ENCODE measurements at places on chromosomes 1 and 21. TPM values are rescaled to one million over a fixed set of nuclear protein-coding genes. Genes with fewer than 3 reads are reported as not detected.

DNA sequence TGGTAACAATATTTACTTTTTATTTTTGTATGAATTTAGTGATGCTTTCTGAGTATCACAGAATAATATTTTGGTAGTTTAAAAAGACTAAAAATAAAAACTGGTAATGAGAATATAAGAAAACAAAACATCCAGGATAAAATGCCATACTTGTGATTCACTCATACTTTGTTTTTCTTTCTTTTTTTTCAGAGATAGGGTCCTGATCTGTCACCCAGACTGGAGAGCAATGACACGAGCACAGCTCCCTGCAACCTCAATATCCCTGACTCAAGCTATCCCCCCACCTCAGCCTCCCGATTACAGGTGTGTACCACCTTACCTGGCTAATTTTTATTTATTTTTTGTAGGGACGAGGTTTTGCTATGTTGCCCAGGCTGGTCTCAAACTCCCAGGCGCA is 64.2 kb upstream of the ADAM30 start:
- H3K4me1 ChIP-seq = no peaks in the 10 kb centered on the region
- H3K36me3 ChIP-seq = no peaks in the 10 kb centered on the region
- H3K4me3 ChIP-seq = no peak overlapping the region
- no peaks in the 10 kb centered on the region for H3K27me3 ChIP-seq

GRCh38 chr1:118988186-118989005 is at the start of gene TBX15:
TSS of gene TBX15 (minus strand) at chr1:118988343. CDS start at chr1:118987795, 548 bp downstream.
- no peak within 1 kb of the TSS for H3K27ac ChIP-seq
- no peaks in the 10 kb centered on the region for H3K36me3 ChIP-seq
- no peaks in the 10 kb centered on the region for H3K27me3 ChIP-seq
- no peak within 1 kb of the TSS for H3K4me3 ChIP-seq

DNA sequence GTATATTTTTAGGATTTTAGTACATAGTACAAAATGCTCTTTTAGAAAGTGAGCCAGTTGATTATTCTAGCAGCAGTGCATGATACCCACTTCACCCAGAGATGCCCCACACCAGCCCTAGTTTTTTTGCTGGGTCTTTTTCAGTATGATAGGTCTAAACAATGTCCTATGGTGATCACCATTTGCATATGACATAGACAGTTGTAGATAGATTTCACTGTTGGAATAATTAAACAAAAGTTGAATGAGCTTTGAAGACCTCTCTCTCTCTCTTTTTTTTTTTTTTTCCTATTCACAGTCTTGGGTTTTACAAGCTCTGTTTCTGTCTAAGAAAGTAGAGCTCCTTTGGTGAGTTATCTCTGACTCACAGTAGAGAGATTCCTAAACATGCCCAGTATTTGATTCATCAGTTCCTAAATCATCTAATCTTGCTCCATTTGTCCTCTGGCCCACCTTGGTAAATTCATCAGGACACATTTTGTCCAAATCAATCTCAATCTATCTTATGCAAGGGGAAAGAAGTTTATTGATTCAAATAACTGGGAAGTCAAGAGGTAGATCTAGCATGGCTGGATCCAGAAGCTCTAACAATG is 44.7 kb upstream of the VAV3 start:
- no peak overlapping the region for H3K27ac ChIP-seq
- DNase-seq = no peak
- peaks cover 13% of the 10 kb centered on the region for H3K4me1 ChIP-seq
- H3K36me3 ChIP-seq = no peaks in the 10 kb centered on the region
- no peak overlapping the region for H3K4me3 ChIP-seq

DNA sequence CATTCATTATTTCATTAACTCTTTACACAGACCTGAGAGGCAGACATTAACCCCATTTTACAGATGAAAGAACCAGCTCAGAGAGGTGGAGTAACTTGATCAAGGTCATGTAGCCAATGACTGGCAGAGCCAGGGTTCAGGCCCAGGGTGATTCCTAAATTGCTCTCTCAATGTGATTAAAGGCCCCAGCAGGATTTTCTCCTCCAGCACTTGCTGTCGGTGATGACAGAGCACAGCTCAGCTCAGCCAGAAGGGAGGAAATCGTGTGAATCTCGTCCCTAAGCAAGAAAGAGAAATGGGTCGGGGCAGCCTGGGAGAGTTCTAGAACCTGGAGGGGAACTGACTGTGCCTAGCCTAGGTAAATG is 19.5 kb upstream of the RNF19B start:
- no peak overlapping the region for H3K4me3 ChIP-seq
- no peaks in the 10 kb centered on the region for H3K36me3 ChIP-seq
- peak overlapping the region; percentile 48 for H3K27ac ChIP-seq
- DNase-seq = no peak
- peaks cover 40% of the 10 kb centered on the region for H3K4me1 ChIP-seq

- H3K27ac ChIP-seq = no peak overlapping the region
- H3K4me1 ChIP-seq = no peaks in the 10 kb centered on the region
These were observed 9.6 kb upstream of the RIMKLA start for GRCh38 chr1:42370876-42371549.

- H3K36me3 ChIP-seq = no peaks in the 10 kb centered on the region
- no peak for DNase-seq
These were observed 2.9 kb upstream of the CCN1 start for GRCh38 chr1:85577419-85578320.

DNA sequence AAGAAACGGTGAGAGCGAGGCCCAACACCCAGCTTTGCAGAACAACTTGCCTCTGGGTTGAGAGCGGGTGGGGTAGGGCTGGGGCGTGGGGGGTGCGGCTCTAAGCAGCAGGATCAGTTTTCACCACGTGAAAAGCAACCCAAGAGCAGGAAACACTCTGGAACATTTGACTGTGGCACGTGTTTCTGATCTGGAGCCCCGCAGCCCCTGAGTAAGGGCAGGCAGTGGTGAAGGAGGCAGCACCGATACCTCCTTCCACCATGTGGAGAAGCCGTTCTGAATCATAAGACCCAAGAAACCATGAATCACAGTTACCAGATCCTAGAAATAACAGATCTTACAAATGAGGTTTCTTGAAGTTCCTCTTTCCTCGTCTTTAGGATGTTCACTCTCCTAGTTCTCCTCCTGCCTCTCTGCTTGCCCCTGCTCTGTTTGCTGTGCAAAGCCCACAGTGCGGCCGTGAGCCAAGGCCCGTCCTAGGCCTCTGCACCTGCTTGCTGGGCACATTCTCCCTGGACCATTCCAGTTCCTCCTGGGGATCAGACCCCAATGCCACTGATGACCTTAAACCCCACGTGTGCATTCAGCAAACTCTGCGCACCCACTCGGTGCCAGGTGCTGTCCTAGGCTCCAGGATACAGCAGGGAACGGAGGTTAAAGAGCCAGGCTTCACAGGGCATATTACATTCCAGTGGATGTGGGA is 31.9 kb downstream of the SLC1A7 start:
- H3K27ac ChIP-seq = no peak overlapping the region
- no peak overlapping the region for H3K4me3 ChIP-seq
- H3K36me3 ChIP-seq = no peaks in the 10 kb centered on the region

DNA sequence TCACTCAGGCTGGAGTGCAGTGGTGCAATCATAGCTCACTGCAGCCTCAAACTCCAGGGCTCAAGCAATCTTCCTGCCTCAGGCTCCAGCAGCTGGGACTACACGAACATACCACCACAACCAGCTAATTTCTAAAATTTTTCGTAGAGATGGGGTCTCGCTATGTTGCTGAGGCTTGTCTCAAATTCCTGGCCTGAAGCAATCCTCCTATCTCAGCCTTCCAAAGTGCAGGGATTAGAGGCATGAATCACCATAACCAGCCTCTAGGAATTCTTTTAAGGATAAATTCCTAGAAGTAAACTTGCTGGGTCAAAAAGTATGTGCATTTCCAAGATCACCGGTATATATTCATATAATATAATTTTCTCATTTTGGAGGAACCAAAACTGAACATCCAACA is 17.6 kb upstream of the HUNK start:
- no peaks in the 10 kb centered on the region for H3K27me3 ChIP-seq
- no peaks in the 10 kb centered on the region for H3K4me1 ChIP-seq
- no peaks in the 10 kb centered on the region for H3K36me3 ChIP-seq

GRCh38 chr1:27967884-27968466 is 8.2 kb downstream of the XKR8 start:
- no peaks in the 10 kb centered on the region for H3K27me3 ChIP-seq
- no peaks in the 10 kb centered on the region for H3K36me3 ChIP-seq
- H3K4me1 ChIP-seq = no peaks in the 10 kb centered on the region

DNA sequence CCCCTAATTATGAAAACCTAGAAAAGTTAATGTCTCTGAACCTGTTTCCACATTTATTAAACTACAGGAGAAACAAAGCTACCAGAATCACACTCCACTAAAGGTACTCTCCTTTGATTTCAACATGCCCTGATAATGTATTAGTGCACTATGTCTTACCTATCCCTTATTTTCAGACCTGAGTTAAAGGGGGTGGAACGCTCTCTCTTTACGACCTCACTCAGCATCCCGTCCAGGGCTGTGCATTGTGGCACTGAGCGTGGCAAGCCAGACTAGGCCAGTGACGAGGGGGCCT is 678 bp downstream of the LSM10 start:
- H3K36me3 ChIP-seq = peaks cover 12% of the 10 kb centered on the region
- H3K4me3 ChIP-seq = peak overlapping the region; percentile 92
- DNase-seq = no peak
- peaks cover 52% of the 10 kb centered on the region for H3K4me1 ChIP-seq

DNA sequence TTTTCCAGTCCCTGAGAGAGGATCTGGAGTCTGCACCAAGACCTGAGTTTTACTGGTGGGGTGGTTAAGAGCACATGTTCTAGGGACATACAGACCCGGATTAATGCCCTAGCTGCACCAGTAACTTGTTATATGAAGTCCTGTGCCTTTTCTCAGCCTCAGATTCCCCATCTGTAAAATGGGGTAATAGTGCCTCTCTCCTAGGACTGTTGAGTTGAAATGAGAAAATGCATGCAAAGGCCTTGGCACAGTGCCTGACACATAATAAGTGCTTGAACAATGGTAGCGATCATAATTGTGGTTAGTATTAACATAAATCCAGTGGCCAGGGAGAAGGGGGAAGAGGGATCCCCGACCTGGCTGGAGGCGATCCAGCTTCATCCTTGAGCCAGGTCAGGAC is 12.3 kb downstream of the AHDC1 start:
- no peak overlapping the region for H3K4me3 ChIP-seq
- H3K36me3 ChIP-seq = no peaks in the 10 kb centered on the region
- DNase-seq = peak; percentile 58
- H3K27ac ChIP-seq = no peak overlapping the region
- no peaks in the 10 kb centered on the region for H3K4me1 ChIP-seq

DNA sequence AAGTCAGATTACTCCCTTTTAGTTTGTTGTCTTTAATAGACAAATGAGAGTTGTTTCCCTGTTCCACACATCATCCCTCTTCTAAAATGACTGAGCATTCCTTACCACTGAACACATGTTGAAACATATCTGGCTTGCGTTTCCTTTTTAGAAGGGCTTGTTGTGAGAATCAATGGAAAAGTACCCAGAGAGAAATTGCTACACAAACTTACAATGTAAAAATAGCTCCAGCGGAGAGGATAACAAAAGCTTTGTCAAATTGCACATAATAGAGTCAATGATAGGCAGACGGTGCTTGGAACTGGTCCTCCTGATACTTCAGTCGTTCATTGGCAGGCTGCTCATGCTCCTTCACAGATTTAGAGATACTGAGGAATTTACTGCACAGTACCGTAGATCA is 123.9 kb downstream of the CYYR1 start:
- no peak overlapping the region for H3K4me3 ChIP-seq
- H3K4me1 ChIP-seq = no peaks in the 10 kb centered on the region
- DNase-seq = no peak
- no peak overlapping the region for H3K27ac ChIP-seq
- no peaks in the 10 kb centered on the region for H3K27me3 ChIP-seq
- H3K36me3 ChIP-seq = no peaks in the 10 kb centered on the region

GRCh38 chr1:243268751-243269460 is 13.1 kb downstream of the SDCCAG8 start:
- no peaks in the 10 kb centered on the region for H3K27me3 ChIP-seq
- H3K4me3 ChIP-seq = peak overlapping the region; percentile 45
- DNase-seq = no peak
- H3K27ac ChIP-seq = peak overlapping the region; percentile 76

GRCh38 chr1:15124362-15125100 is 29.0 kb upstream of the TMEM51 start:
- H3K36me3 ChIP-seq = no peaks in the 10 kb centered on the region
- H3K27ac ChIP-seq = no peak overlapping the region
- H3K4me3 ChIP-seq = no peak overlapping the region
- H3K4me1 ChIP-seq = no peaks in the 10 kb centered on the region
- DNase-seq = no peak

DNA sequence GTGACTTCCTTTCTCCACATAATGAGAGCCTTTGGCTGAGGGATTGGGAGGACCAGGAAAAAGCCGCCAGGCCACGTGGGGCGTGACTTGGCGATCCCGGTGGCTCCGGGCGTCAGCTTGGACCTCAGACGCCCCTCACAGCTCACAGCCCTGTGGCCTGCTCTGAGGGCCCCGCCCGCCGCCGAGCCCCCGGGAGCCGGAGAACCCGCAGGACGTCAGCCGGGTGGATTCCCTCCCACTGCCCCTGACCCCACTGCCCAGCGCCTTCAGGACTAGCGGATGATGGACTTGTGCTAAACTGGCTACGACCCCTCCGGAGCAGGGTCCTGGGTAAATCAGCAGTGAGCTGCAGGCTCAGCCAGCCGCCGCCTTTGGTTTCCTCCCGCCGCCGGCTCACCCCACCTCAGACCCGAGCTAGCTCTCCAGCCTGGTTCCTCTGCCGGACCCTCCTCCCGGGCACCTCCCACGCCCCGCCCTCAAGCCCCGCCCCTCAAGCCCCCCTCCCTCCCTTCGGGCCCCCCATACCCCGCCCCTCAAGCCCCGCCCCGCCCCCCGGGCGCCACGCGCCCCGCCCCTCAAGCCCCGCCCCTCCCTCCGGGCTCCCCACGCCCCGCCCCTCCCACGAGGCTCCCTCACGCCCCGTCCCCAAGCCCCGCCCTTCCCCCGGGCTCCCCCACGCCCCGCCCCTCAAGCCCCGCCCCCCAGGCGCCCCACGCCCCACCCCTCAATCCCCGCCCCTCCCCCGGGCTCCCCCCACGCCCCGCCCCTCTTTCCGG is 10.0 kb upstream of the FAAP20 start:
- H3K36me3 ChIP-seq = no peaks in the 10 kb centered on the region
- H3K4me3 ChIP-seq = no peak overlapping the region
- no peaks in the 10 kb centered on the region for H3K27me3 ChIP-seq
- DNase-seq = no peak

DNA sequence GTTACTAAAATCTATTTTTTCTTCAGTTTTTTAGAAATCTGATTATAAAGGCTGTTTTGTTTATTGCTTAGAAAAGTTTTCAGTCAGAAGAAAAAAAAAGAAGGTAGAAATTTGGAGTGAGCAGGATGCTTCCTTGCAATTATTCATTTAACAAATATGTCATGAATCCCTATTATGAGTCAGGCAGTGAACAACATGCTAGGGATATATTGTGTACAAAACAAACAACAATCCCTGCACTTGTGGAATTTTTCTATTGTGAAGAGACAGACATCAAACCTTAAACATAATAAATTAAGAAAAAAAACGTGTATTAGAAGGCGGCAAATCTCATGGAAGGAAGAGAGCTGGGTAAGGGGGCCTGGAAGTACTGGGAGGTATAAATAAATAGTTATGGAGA is 664.1 kb upstream of the CAMK1G start:
- no peak overlapping the region for H3K27ac ChIP-seq
- H3K4me1 ChIP-seq = no peaks in the 10 kb centered on the region
- H3K27me3 ChIP-seq = no peaks in the 10 kb centered on the region
- DNase-seq = no peak
- no peaks in the 10 kb centered on the region for H3K36me3 ChIP-seq

Gene CELSR2
- 0.43 TPM for total RNA-seq

Gene CFHR2
- total RNA-seq = not detected

Gene SLC9C2
- total RNA-seq = not detected

Gene IQCC
- total RNA-seq = 1.2 TPM

Gene AVPR1B
- not detected for total RNA-seq

Gene VASH2
- total RNA-seq = not detected

Gene HES2
- total RNA-seq = not detected

Gene C1QTNF12
- total RNA-seq = 2.5 TPM

Gene C1orf185
- not detected for total RNA-seq

All from Karpas-422 (cell line).